ENCODE measurements at places on chromosomes 7 and 10.

DNA sequence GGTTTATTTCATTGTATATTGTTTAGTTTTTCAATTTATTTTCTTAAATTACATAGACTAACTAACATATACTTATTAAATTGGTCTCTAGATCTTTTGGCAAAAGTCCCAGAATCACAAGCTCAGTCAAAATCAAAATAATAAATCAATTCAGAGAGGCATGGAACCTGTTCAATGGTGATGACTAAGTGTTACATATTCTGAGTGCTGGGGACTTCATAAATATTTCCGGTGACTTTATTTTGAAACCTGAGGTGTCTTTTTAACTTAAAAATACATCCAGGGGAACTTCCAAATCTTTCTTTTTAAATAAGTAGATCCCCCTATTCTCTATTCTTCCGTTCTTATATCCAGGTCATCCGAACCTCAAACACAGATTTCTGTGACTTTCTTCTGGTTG lies 89.6 kb upstream of the ZNF804B start:
- DNase-seq: no peak

- DNase-seq: no peak
Measured at GRCh38 chr7:123692471-123692877, 36.8 kb downstream of the LMOD2 start.

DNA sequence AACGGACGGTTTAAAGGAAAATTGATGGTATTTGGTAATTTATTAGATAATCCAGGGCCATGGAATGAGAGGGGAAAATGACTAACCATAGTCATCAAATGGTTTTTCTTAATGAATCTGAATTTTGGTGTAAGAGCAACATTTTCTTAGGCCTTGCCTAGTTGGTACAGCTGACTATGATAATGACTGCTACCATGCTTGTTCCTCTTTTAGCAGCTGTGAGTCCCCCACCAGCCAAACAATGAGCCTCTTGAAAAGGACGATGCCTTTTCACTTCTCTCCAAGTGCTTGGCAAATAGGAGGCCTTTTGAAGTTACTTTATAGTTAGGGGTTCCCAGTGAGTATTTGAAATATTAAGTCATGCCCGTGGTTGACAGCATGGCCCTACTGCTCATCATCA lies 53.0 kb downstream of the TRUB1 start:
- DNase-seq: no peak

DNA sequence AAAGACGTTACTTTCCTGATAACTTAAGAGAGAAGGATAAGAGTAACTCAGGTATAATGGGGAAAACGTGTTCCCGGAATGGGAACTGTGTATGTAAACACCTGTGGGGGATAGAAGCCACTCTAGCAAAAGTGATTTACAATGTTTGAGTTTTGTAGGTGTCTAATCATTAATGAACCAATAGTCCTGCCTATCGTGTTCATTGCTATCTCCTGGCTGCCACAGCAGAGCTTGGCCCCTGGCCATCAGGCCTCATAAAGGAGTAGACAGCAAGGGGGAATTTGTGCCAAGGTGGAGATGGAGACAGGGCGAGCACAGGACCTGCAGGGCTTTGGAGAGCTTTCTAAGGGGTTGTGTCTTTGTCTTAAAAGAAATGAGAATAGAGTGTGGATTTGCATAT lies 102.1 kb downstream of the GAD2 start:
- DNase-seq: no peak

- DNase-seq: no peak
Measured at GRCh38 chr10:16119445-16119844, 259.1 kb upstream of the MINDY3 start.

All from pons (tissue), 1 donor.